Activated naive CD4-positive, alpha-beta T cell treated with Interleukin-2 at 50 U/mL for 16 hours (primary cell): ENCODE measurements at places on chromosomes 7 and 10.

DNA sequence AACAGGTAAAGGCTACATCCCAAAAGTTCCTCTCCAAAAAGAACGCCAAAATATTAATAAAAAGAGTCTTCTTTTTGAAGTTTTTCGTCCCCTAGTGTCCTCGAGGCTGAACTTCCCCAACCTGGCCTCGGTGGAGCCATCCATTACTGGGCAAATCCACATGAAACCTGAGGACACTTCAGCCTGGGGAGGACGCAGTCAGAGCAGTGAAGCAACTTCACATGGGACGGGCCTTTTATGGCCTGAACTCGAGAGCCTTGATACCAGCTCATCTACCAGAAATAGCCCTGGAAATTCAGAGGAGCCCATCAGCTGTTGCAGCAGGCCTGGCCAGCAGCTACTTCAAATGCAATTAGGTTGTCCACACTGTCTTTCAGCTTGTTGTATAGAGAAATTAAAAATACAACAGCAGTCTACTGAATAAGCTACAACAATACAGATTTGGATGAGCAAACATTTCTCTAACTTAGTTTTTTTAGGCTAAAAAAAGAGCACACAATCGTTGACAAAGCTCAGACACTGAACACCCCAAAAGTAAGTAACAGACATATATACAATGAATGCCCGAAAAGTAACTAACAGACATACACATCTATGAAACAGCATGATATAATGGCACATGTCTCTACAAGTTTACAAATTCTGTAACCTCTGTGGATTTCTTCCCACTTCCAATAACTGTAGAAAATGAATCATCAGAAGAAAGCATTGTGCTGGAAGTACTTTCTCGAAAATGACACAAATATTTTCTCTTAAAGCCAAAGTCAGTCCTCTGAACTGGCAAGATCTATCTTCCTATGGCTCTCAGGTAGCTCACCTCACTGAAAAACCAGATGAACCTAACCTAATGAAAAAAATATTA, at the start of gene SVIL:
Gene SVIL (minus strand): TSS at position 208 of the 862 bp plus-strand sequence. CDS start 79,913 bp downstream, outside the sequence.
- no peak for DNase-seq

DNA sequence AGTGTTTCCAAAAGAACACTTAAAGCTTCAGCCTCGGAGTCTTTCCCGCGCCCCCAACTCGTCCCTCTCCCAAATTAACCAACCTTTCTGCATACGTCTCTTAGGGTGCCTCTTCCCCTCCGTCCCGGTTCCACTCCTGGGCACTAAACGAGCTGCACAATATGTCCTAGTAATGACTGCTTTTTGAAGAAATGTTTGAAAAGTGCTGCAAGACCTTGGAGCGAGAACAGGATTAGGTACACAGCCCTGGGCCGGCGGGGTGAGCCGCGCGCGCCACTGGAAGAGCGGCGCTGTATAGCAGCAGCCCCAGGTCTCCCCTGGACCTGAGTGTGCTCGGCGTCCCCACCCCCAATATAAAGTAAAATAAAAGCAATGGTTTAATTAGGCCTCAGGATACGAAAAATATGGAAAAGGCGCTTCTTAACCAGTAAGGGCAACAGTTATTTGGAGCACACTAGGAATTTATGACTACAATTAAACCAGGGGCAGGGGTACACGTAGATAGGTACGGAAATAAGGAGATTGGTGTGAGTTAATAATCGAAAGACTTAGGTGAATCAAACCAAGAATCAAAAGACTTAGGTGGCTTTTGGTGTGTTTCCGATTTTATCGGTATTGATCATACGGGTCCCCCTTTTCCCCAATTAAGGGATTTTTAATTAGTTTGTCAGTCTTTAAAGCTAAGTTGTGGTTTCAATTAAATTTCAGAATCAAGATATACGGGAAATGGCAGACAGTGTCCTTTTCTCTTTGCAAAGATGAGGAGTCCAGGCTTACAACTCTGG, 1.9 kb downstream of the TET1 start:
- no peak for DNase-seq

GRCh38 chr10:10778959-10779358, 238.7 kb upstream of the CELF2 start:
- DNase-seq = no peak

- DNase-seq = no peak
These were observed 80.2 kb upstream of the PRR15 start for GRCh38 chr7:29483219-29484104.

DNA sequence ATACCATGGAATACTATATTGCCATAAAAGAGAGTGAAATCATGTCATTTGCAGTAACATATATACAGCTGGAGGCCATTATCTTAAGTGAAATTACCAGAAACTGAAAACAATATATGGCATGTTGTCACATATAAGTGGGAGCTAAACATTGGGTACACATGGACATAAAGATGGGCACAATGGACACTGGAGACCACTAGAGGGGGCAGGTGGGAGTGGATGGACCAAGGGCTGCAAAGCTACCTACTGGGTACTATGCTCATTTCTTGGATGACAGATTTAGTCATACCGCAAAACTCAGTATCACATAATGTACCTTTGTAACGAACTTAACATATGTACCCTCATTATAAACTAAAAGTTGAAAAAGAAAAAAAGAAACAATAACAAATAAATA, 1167.6 kb downstream of the NXPH1 start:
- no peak for DNase-seq

GRCh38 chr7:158819571-158820203, 9.6 kb downstream of the ESYT2 start:
- peak; percentile 46 for DNase-seq

GRCh38 chr10:17859492-17860156, 50.5 kb downstream of the MRC1 start:
- no peak for DNase-seq

- DNase-seq = no peak
These were observed 121.8 kb upstream of the HPS1 start for GRCh38 chr10:98568551-98568950.

GRCh38 chr7:24245362-24245761, 38.6 kb upstream of the NPY start:
- no peak for DNase-seq

GRCh38 chr7:132475669-132476116, 100.6 kb downstream of the PLXNA4 start:
- no peak for DNase-seq

DNA sequence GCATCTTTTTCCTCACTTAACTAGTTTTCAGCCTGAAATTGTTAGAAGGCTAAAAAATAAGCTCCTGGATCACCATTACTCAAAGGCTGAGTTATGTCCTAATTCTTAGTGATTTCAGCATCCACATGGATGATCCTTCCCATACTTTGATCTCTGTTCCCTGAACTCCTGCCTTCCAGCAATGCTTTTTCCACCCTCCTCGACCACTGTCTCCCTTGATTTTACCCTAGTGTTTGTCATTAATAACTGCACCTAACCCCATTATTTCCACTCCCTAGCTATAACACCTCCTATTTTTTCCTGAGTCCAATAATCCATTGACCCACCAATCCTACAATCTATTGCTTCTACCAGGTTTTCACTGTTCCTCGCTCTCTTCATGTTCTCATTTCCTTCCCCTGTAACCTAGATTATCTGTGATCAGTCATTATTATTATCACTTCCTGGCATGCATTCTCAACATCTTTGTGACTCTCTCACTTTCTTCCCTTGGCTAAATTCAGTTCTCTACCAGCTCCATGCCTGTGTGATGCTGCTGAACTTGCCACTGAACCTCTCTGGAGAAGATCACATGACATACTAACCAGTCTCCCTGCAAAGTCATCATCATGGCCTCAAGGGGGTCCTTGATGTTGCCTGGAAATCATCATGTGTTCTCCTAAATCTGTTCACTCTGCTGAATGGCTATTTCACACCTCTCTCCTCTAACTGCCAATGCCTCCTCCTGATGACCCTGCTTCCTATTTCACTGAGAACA, 6.5 kb upstream of the CALU start:
- DNase-seq = no peak

GRCh38 chr7:5470167-5470532, 46.5 kb upstream of the TNRC18 start:
- no peak for DNase-seq

DNA sequence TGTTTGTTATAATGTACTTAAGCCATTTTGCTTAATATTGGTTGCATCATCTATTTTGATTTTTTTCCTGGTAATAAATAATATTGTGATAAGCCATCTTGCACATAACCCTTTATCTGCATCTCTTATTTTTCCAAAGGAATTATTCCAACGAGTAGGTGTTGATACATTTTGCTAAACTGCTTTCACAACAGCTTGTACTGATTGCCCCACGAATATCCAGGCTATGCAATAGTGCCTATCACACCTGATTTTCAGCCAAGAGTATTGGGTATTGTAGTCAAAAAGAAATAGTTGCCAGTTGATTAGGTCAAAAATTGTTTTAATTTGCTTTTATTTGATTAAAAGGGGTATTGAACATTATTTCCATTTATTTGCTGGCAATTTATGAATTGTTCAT, 20.7 kb downstream of the CREB5 start:
- DNase-seq = no peak

- peak; percentile 46 for DNase-seq
These were observed 103.6 kb downstream of the SMURF1 start for GRCh38 chr7:99040104-99040958.

GRCh38 chr10:86556933-86557649, 35.5 kb upstream of the WAPL start:
- no peak for DNase-seq

DNA sequence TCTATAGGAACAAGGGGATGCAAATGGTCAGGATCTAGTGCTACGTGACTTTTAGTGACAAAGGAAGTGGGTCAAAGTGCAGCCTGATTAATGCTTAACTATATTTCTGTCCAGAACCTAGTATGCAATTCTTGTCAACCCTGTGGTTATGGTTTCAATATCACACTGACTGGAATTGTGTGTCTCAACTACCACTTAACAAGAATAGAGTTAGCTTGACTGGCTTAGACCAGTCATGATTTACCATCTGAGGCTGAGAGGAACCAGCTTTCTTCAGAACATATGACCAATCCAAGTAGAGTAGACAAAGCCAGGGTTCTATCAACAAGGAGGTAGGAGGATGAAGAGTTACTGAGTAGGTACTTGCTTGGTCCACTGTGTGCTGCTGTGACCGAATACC, 54.4 kb downstream of the MYPN start:
- DNase-seq = no peak

- no peak for DNase-seq
These were observed 162.8 kb downstream of the CYP26A1 start for GRCh38 chr10:93236393-93237040.

GRCh38 chr7:16034353-16034752, 347.9 kb upstream of the MEOX2 start:
- no peak for DNase-seq

- no peak for DNase-seq
These were observed 583.8 kb downstream of the LRMDA start for GRCh38 chr10:76015245-76015644.

DNA sequence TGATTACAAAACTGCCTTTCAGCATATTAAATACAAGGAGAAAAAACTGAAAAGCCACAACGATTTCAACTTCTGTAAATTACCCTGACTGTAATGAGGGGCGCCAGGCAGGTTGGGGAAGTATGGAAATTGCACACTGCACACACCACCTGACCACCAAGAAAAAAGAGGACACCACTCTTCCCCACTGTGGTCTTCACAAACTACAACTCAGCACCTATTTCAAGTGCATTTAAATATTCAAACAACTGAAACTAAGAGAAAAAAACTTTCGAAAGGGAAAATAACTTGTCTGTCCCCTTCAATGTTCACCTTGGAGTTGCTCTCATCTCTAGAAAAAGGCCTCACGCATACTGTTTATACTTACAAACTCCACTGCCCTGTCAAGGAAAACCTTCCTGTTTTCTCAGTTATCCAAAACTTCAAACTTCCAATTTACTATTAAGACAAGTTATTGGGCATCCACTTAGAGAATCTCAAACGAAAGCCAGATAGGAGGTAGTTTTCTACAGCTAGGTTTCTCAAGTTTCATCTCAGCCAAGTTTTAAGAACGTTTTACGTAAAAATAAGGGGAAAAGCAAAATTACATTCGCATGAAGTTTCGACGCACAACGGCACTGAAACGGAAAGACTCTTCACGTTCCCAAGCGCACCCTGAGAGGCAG, 1.4 kb downstream of the LARP4B start:
- DNase-seq = no peak

DNA sequence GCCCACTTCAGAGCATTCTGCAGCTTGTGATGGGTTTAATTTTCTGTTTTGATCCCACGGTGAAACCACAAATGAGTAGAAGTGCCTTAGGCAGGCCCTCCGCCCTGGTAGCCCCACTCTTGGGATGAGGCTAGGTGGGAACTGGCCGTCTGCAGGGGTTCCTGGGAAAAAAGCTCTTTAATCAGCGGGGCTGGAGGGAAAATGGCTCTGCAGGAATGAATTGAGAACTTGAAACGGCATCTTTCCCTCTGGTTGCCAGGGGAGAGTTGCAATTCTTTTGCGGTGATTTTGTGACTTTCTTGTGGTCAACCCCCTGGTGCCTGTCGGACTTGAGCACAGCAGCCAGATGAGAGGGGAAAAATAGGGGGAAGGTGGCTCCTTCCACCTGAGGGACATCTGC, 32.7 kb downstream of the COL26A1 start:
- DNase-seq = no peak

DNA sequence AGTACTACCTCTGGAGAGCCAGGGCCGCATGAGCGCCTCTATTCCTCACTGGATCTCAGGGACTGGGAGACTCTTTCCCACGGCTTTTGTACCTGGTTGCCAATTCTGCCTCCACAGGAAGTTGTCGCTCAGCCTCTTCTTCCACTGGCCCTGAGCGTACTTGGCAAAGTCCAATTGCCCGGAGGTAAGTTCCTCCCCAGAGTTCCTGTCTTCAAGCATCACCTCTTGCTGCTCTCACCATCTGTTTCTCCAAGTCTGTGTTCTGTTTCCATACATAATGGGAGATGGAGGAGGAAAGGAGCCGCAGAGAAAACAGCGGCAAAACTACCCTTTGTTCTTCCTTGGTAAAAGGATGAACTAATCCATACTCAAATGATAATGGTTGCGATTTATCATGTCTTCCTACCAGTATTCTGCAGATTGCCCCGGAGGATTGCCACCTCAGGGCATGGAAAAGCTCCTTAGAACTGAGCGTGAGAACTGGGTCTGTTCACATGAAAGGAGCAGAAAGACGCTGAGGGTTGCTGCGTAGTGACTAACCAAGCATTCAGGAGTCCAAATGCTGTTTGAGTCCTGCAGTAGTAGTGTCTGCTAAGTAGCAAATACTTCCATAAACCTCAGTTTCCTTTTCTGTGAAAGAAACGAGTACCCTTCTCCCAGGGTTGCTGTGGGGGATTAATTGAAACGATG, 170.2 kb upstream of the GLI3 start:
- no peak for DNase-seq

GRCh38 chr7:31679574-31680305, 7.3 kb upstream of the PPP1R17 start:
- DNase-seq = no peak

DNA sequence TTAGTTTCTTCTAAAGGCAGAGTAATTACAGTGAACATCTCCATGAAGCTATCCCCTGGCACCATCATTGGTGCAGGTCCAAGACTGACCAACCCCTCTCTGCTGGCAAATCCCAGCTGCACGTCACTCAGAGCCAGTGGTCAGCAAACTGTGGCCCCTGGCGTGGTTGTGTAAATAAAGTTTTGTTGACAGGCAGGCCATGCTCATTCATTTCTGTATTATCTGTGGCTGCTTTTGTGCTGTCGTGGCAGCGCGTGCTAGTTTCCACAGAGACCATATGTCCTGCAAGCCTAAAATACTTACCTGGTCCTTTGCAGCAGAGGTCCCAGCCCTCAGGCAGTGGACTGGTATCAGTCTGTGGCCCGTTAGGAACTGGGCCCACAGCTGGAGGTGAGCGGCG, 117.6 kb upstream of the NPS start:
- no peak for DNase-seq
